Stimulated activated CD4-positive, alpha-beta T cell treated with anti-CD3 and anti-CD28 coated beads, Interleukin-12 subunit alpha, Interleukin-12 subunit beta, amount 100 ng/mL, for 24 hours (primary cell): ENCODE measurements at places on chromosomes 5 and 9.

DNA sequence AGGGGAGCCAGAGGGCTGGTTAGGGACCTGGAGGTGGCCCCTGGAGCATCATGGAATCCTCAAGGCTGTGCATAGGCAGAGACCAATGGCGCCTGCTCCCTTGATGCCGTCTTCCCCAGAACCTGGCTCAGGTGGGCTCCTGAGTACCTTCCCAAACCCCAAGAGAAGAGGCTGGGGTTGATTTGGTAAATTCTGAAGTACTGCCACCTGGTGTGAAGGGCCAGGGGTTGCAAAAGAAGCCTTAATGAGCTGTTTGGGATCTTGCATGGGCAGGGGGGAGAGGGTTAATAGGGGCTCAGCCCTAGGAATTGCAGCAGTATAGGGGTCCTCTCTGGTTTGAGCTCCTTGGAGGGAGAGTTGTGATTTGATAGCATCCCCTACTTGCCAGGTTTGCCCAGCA lies 52.1 kb downstream of the CYSTM1 start:
- DNase-seq: no peak

- no peak for DNase-seq
Measured at GRCh38 chr5:180439911-180440769, 54.0 kb upstream of the CNOT6 start.

DNA sequence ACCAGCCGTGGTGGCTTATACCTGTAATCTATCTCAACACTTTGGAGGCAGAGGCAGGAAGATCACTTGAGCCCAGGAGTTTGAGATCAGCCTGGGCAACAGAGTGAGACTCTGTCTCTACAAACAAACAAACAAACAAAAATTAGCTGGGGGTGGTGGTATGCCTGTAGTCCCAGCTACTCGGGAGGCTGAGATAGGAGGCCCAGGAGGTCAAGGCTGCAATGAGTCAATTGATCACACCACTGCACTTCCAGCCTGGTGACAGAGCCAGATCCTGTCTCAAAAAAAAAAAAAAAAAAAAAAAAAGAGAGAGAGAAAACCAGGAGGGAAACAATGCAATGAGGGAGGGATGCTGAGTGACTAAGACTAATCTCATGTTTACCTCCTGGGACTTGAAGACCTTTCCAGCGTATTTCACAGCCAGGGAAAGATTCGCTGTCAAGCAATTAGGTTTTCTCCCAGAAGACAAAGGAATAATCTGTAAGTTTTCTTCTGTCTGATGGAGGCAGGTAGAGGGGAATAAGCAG lies 51.1 kb upstream of the MIER3 start:
- no peak for DNase-seq

- no peak for DNase-seq
Measured at GRCh38 chr5:81759632-81760005, 8.7 kb upstream of the SSBP2 start.

DNA sequence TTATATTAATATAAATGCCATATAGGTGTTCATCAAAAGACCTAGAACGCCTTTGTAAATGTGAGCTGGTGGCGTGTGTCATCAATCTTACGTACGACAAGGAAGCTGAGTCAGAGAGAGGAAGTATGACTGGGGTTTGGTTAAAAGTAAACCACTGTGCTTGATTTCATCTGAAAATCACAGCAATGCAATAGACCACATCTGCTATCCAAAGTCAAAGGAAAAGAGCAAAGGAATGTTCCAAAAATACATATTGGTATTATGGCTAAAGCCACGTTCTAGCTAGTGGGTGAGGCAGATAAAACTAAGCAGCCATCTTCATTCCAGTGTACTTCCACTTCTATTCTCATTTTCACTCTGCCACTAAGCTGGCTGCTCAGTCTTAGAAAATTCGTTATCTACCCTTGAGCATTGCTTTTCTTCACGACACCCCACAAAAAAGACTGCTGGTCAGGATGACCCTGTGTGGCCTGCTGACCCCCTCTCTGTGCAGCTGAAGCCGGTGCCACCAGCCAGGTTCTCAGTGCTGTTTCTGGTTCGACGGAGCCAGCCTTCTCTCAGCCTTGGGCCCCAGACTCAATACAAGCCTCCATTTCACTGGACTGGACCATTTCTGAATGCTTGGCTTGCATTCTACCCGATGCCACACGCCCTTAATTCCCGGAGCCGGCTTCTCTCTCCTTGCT lies 23.8 kb downstream of the SHC3 start:
- no peak for DNase-seq

DNA sequence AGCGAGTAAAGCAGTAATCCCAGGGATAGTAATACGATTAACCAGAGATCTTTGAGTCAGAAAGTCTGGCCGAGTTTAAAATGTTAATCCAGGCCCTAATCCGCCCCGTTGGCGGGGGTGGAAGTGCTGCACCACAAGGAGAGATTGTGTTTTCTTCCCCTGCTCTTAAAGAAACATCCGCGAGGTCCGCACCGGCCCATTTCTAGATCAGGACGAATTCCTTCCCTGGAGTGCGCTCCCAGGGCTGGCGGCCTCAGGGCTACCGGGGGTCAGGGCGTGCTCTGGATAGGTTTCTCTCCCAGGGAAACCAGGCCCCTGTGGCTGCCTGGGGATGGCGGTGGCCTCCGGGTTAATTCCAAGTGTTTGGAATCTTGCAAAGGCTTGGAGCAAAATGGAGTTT lies 9.3 kb upstream of the NEUROG1 start:
- no peak for DNase-seq

DNA sequence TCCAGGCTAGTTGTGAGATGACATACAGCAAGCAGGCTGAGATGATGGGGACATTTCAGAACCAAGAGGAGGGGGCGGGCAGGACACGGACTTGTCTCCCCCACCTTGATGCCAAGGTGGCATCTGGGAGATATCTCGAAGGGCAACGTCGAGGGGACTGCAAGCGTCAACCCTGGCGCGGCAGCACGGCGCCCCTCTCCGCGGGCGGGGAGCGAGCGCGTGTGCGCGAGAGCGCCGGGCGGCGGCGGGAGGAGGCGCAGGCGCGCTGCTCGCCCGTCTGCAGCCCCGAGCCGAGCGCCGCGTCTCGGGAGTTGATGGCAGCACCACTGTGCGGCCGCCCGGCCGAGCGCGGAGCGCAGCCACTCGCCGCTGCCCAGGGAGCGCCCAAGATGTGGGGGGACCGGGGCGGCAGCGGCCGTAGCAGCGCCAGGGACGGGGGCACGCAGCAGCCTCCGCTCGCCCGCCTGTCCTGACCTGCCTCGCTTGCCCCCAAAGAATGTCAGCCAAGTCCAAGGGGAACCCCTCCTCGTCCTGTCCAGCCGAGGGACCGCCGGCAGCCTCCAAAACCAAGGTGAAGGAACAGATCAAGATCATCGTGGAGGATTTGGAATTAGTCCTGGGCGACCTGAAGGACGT lies at the start of gene PRR16:
Gene PRR16 (plus strand): TSS at position 310 of the 636 bp plus-strand sequence.
- no peak for DNase-seq

DNA sequence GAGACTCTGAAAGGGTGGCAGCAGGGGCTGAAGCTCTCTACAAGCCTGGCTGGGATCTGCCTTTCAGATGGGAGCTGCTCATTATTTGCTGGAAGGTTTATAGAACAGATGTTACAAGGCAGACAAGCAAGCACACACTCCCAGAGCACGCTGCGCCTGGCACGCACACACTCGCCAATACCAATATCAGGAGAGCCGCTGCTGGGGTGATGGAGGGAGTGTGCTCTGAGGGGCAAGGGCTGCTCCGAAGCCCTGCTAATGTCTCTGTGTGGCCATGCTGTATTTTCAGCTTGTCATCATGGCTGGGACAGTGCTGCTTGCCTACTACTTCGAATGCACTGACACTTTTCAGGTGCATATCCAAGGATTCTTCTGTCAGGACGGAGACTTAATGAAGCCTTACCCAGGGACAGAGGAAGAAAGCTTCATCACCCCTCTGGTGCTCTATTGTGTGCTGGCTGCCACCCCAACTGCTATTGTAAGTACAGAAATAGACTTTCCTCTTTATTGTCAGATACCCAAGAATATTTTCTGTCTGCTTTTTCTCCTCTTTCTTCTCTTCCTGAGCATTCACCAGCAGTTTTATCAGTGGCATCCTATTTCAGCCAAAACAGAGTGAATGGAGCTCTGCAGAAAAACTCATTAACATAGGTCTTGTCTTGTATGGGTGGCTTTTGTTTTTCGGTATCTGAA lies 115.1 kb downstream of the BAAT start:
- no peak for DNase-seq

- DNase-seq: no peak
Measured at GRCh38 chr5:97840643-97841042, 657.6 kb upstream of the RIOK2 start.

DNA sequence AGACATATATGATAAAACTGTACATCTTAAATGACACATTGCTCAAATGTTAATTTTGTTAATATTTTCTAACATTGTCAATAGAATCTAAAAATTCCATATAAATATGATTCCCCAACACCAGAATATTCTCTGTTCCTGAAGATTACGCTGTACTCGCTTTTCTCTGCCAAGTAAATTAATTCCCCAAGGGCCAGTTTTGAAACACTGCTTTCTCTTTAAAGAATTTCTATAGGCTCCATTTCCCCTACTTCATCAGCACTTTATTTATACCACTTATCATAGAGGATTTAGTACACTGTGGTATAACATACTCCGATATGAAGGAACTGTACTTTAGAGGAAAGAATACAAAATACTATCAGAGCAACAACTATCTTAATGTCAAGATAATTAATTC lies 101.4 kb upstream of the ACOT12 start:
- no peak for DNase-seq

- no peak for DNase-seq
Measured at GRCh38 chr9:131905144-131905543, 165.3 kb upstream of the RAPGEF1 start.

- no peak for DNase-seq
Measured at GRCh38 chr9:94767331-94768072, 41.0 kb downstream of the AOPEP start.

GRCh38 chr5:32526810-32527209 lies 58.5 kb upstream of the SUB1 start:
- DNase-seq: no peak

DNA sequence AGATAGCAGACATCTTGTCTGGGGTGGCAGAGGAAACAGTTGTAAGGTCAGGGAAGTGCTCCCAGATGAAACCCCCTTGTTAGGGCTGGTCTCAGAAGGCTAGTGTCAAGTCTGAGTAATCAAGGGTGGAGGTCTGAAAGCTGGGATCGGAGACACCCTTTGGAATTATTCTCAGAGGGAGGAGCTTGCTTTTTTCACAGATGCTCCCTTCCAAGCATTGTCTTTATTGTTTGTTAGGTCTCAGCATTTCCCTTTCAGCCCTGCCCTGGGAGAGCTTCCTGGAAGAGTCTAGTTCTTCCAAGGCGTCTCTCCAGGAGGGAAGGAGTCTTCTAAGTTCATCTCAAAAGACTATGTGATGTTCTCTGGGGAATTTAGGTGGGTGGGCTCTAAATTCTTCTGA lies 3.2 kb downstream of the TEK start:
- DNase-seq: no peak

DNA sequence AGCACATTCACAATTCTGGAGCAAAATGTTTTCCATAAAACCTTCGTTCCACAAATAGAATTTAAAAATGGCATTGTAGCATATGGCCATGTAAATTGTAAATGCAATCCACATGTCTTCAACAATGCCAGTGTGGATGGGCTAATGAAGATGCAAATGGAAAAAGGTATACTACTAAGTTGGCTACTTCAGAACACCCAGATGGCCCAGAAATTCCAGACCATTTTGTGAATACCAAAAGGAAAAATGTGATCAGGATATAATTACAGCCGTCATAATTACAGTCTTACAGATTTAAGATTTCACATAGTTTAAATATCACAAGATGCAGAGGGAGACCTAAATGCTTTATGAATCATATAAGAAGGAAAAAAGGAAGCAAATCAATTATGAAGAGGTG lies 117.2 kb downstream of the TSSK1B start:
- DNase-seq: no peak

DNA sequence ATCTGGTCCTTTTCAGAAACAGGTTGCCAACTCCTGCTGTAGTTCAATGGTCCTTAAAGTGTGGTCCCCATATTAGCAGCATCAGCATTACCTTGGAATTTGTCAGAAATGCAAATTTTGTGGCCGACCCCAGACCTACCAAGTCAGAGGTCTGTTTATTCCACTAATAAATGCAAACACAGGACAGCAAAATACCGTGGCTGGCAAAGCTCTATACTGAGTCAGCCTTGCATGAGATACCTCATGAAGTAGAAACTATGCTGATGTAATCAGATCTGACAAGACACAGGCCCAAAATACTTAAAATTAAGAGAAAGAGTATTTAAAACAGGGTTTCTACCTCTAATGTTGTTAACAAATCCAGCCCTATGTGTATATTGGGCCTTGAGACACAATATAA lies 3.0 kb downstream of the GOLM1 start:
- DNase-seq: no peak

DNA sequence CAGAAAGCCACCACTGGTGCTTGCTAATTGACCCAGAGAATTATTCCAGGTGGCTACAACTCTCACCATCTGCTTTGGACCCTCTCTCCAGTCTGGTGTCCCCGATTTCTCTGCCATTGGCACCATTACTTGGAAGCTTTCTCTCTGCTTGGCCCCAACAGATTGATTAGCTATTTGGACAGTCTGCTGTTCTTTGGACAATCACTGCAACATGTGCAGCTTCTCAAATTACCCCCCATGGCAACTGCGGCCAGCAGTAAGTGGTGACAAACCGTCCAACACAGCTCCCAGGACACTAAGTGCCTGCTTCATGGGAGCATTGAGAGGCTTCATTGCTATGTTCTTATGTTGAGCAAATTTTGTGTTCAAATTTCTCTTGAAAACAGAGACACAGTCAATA lies 309.8 kb downstream of the TAF11L14 start:
- no peak for DNase-seq

GRCh38 chr9:124372038-124372437 lies 43.2 kb downstream of the PSMB7 start:
- DNase-seq: no peak

DNA sequence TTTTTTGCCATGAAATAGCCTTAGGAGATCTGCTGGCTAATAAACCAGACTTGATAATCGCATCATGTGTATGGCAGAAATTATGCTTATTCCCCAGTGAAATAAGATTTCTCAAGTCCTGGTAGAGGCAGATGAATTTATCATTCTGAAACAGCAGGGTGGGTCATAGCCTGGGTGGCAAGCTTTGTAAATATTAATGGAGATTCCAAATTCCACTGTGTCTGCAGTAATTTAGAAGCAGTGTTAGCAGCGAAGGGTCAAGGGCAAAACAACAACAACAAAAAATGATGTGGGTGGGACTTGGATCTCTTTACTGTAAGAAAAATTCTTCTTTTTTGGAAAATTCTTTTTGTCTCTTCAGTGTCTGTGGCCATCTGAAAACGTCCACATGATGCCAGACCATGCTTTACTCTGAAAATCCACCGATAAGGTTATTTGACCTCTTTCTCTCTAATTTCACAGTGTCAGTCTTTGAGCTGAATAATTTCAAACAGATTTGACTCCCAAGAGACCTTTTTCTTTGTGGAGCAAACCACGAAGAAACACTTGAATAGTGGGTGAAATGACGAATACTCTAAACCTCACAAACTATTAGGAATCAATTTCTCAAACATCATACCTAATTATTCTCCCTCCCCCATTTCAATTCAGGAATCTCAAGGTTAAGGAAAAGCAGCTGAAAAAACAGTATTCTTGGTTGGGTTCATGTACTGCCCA lies 106.0 kb upstream of the RPS23 start:
- no peak for DNase-seq
